Epithelial cell of esophagus (primary cell): ENCODE measurements at places on chromosomes 6 and 20.

GRCh38 chr6:86529635-86530034 is 407.7 kb upstream of the HTR1E start:
- no peak for DNase-seq

- no peak for DNase-seq
Observed at GRCh38 chr6:61679625-61680024, 606.4 kb downstream of the KHDRBS2 start.

DNA sequence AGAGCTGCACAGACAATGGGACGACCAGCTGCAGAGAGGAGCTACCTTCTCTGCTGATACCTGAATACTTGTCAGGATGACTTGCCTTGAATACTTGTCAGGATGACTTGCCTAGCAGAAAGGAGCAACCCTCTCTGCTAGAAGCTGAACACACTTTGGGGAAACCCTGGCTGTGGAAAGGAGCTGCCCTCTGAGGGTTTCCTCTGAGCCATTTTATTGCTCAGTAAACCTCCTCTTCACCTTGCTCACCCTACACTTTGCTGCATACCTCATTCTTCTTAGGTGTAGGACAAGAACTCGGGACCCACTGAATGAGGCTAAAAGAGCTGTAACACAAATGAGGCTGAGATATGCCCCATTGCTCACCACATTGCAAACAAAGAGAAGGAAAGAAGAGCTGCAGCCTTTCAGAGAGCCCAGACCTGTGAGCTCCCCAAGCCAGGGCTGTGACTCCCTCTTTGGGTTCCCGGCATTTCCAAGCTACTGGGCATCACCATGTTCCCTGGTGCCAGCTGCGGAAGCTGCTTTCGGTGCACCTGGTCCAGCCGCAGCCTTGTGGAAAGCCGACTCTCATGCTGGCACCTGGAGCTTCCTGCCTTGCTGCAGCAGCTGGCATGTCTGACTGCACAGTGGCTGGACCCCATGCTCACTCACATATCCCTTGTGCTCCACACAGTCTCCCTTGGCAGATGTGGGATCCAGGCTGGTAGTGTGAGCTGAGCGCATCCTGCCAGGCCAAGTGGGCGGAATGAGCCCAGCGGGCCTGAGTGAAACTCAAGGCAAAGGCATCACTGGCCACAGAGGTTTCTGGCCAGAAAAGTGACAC is 106.7 kb upstream of the AHI1 start:
- no peak for DNase-seq

GRCh38 chr6:35857853-35858252 is 52.7 kb downstream of the LHFPL5 start:
- DNase-seq: no peak

DNA sequence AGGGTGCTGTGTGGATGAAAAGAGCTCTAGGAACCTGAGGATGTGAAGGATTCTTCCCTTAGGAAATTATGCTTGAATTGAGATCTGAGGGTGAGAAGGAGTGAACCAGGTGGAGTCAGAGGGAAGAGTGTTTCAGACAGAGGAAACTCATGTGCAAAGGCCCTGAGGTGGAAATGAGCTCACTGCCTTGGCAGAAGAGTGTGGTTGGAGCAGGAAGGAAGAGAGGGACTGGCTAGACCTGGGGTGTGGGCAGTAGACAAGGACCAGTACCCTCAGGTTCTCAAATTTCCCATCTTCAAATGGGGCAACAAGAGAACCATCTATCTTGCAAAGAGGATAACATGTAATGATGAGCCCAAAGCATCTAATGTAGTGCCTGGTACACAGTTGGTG is 24.0 kb upstream of the GTSF1L start:
- no peak for DNase-seq

- DNase-seq: no peak
Observed at GRCh38 chr6:144652292-144652891, 367.3 kb downstream of the UTRN start.
